ENCODE measurements at places on chromosomes 5 and 9. TPM values are rescaled to one million over a fixed set of nuclear protein-coding genes. Genes with fewer than 3 reads are reported as not detected.

The AQP7 gene
- 1.4 TPM for polyA plus RNA-seq

The PAEP gene
- not detected for polyA plus RNA-seq

The REEP5 gene
- 74.8 TPM for polyA plus RNA-seq

The BARHL1 gene
- polyA plus RNA-seq, result not detected

The SEC24A gene
- polyA plus RNA-seq, result 15.8 TPM

The SLC25A2 gene
- polyA plus RNA-seq, result not detected

The CCDC192 gene
- polyA plus RNA-seq, result 0.68 TPM

The NR3C1 gene
- polyA plus RNA-seq, result 57.2 TPM

The GABRA6 gene
- not detected for polyA plus RNA-seq

The SURF6 gene
- polyA plus RNA-seq, result 25.3 TPM

The C8G gene
- polyA plus RNA-seq, result 0.98 TPM

The ARSI gene
- 6.7 TPM for polyA plus RNA-seq

The SLC6A19 gene
- not detected for polyA plus RNA-seq

The SLC2A6 gene
- polyA plus RNA-seq, result 1.5 TPM

The F2RL2 gene
- polyA plus RNA-seq, result 3.0 TPM

The C5orf58 gene
- polyA plus RNA-seq, result 0.23 TPM

The CARTPT gene
- polyA plus RNA-seq, result not detected

The HINT2 gene
- polyA plus RNA-seq, result 31.9 TPM

The HRCT1 gene
- polyA plus RNA-seq, result 1.9 TPM

The CCDC180 gene
- polyA plus RNA-seq, result 11.6 TPM

The GALT gene
- 34.6 TPM for polyA plus RNA-seq

The ST6GALNAC4 gene
- polyA plus RNA-seq, result 23.8 TPM

The LOX gene
- polyA plus RNA-seq, result 48.3 TPM

The SLC22A4 gene
- 2.9 TPM for polyA plus RNA-seq

The EHMT1 gene
- 50.6 TPM for polyA plus RNA-seq

The PITX1 gene
- 8.0 TPM for polyA plus RNA-seq

The TRIM36 gene
- polyA plus RNA-seq, result 3.4 TPM

The P4HA2 gene
- 48.2 TPM for polyA plus RNA-seq

The DTWD2 gene
- polyA plus RNA-seq, result 5.9 TPM

All from muscle of leg (tissue), 16 donors.